Right kidney (tissue), 9 donors: ENCODE measurements at places on chromosomes 16 and 17.

DNA sequence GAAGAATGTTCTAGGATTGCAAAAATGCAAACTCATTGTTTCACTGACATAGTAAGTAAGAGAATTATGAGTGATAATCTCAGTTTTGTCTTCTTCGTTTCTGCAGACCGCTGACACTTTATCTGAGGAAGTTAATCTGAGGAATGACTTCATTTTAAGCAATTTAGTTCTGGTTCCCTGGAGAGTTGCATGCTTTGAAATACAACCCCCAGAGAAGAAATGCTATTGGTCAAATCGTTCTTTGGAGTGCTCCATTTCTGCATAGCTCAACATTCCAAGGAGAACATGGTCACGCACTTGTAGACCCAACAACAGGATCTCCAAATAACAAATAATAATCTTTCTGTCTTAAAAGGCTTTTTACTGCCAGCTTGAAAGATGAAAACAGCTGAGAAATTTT lies 427.1 kb downstream of the GRIN2A start:
- DNase-seq: no peak

DNA sequence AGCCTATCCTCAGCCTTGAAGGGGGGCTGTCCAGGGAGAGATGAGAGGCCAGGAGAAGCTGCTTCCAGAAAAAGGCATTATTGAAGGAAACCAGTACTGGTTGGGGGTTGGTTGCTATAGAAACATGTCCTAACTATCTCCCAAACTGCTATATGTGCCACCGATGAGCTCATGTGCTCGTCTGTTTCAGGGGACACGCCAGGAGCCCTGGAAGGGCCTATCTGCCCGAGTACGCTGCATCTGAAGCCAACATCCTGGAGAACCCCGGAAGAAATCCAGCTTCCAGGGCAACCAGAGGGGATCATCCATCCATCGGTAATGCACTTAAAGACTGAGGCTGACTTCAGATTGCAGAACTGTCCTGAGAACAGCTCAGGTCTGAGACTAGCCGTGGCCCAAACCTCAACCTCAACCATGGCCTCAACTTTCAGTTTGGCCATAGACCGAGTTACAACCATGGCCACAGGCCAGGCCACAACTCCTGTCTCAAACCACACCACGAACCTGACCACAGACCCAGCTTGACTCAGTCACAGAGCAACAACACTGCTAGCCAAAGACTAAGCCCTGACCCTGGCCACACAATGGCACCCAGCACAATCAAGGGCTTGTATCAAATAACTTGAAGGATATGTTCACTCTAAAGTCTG lies 10.2 kb downstream of the PITPNM3 start:
- DNase-seq: no peak

- no peak for DNase-seq
These were observed 120.4 kb downstream of the HIC1 start for GRCh38 chr17:2175294-2175628.

GRCh38 chr16:56289862-56290261 lies 98.6 kb downstream of the GNAO1 start:
- no peak for DNase-seq

GRCh38 chr16:6634151-6634550 lies 698.5 kb upstream of the RBFOX1 start:
- DNase-seq: no peak

DNA sequence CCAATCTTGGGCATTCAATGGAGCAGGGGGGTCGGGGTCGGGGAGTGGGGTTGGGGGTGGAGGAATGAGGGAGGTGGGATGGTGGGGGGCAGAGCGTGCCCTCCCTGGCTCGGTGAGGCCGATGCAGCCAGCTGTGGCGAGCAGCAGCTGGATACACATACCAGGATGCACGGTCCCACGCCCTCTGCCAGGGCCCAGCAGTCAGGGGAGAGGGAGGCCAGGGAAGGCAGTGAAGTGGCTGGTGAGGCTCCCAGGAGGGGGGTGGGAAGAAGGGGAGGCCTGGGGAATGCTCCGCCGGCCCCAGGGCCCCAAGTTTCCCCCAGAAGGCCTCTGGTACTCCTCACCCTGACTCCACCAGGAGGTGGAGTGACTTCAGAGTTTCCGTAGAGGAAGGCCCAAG lies 77.6 kb upstream of the LHX1 start:
- no peak for DNase-seq

DNA sequence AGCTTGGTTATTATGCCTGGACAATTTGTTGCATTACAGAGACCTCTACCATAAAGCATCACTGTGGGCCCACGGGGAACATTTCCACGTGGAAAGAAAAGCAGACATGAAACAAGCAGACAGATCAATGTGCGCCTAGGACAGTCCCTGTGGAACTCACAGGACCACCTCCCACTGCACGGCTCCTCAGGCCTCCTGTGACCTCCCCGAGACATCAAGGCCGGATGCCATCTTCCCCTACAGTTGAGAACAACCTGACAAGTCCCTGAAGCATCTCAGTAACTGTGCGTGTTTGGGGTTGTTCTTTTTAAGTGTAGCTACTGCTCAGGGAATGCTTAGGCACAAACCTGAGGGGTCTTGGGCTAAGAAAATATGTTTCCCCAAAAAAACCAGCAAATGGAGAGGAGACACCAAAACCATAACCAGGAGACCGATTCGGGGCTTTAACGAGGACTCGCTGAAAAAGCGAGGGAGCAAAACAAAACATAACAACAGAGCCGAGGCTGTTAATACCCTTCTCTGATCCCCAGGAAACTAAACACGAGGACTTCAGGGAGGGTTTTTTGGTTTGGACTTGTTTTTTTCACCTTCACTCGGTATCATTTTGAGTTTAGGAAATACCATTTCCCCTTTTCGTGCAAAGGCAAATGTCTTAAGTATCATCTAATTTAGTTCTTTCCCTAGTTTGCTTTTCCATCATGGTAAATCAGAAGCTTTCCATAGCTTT lies 87.1 kb downstream of the CYTH1 start:
- no peak for DNase-seq

GRCh38 chr16:87844120-87844733 lies 25.1 kb downstream of the SLC7A5 start:
- DNase-seq: no peak

- DNase-seq: no peak
These were observed 14.2 kb downstream of the ANKFY1 start for GRCh38 chr17:4249452-4250029.

GRCh38 chr17:72850410-72851118 lies 241.9 kb downstream of the SLC39A11 start:
- DNase-seq: no peak
